ENCODE measurements at places on chromosomes 6 and 20.
A peak's percentile ranks its signal among the peaks of the same experiment; 100 is the strongest.

GRCh38 chr20:50918403-50918802, 12.8 kb downstream of the ADNP start:
- DNase-seq, result no peak

- no peak for DNase-seq
Measured at GRCh38 chr20:46706242-46706641, 3.2 kb upstream of the SLC2A10 start.

GRCh38 chr6:54244430-54244829, 63.8 kb upstream of the TINAG start:
- DNase-seq, result no peak

DNA sequence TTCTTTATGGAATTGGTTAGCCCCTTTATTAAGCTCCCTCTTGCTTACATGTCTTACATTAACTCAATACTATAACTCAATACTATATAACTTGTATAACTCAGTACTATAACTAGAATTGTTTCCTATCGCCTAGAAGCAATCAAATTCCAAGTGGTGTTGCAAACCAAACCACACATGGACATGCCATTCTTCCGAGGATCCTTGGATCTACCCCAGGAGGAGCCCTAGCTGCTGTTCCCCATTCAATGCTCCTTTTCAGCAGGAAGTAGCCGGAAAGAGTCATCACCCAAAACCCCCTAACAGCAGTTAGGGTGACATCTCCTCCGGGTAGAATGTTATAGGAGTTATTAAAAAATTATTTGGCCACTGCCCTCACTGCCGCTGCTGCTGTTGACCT, 40.5 kb downstream of the PLN start:
- DNase-seq, result no peak

- DNase-seq, result no peak
Measured at GRCh38 chr6:93059911-93060310, 359.4 kb downstream of the EPHA7 start.

- no peak for DNase-seq
Measured at GRCh38 chr6:38933426-38933825, 115.2 kb upstream of the GLP1R start.

DNA sequence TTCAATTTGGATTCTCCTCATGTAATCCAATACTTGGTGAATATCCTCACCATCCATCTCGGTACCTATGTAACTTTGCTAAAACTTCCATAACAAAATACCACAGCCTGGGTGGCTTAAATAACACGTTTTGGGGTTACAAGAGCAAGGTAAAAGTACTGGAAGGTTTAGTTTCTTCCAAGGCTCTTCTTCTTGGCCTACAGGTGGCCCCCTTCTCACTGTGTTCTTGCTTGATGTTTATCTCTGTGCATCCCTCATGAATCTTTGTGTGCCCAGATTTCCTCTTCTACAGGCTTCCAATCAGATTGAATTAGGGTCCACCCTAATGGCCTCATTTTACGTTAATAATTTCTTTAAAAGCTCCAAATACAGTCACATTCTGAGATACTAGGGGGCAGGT, 163.3 kb upstream of the HCRTR2 start:
- DNase-seq, result no peak

GRCh38 chr20:728256-728944, 39.9 kb downstream of the SLC52A3 start:
- peak; percentile 71 for DNase-seq

DNA sequence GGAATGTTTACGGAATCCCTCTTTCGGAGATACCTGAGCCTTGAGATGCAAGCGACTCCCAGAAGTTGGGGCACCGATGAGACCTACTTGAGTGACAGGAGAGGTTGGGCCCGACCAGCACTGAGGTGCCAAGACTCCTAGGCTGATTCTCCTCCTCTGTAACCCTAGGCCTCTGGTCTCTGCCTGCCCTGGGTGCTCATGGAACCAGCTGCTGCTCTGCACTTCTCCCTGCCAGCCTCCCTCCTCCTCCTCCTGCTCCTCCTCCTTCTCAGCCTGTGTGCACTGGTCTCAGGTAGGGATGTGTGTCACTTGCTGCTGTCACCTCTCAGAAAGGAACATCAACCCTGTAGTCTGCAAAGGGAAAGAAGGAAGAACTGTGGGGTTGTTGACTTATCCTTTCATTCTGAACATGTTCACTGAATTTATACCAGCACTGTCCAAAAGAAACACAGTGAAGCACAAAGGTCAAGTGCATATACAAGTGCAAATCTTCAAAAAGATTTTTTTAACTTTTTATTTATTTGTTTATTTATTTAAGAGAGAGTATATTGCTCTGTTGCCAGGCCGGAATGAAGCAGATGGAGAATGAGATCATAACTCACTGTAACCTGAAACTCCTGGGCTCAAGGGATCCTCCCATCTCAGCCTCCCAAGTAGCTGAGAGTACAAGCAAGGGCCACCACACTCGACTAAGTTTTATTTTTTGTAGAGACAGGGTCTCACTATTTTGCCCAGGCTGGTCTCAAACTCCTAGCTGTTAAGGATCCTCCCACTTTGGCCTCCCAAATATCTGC, 913 bp downstream of the BTN2A2 start:
- peak; percentile 26 for DNase-seq

DNA sequence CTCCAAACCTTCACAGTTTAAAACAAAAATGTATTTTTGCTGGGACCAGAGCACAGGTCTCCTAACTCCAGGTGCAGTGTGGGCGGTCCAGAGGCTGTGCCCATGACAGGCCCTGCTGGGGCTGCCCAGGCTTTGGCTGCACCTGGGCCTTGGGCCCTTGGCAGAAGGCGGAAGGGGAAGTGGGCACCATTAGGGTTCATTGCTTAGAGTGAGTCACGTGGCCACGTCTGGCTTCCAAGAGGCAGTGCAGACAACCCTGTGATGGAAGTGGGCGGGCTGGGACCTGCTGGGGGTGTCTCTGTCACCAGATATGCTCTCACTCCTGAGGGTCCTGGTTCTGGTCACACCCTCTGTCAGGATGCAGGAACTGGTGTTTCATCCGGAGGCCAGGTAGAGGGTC, 302.2 kb downstream of the QKI start:
- no peak for DNase-seq

DNA sequence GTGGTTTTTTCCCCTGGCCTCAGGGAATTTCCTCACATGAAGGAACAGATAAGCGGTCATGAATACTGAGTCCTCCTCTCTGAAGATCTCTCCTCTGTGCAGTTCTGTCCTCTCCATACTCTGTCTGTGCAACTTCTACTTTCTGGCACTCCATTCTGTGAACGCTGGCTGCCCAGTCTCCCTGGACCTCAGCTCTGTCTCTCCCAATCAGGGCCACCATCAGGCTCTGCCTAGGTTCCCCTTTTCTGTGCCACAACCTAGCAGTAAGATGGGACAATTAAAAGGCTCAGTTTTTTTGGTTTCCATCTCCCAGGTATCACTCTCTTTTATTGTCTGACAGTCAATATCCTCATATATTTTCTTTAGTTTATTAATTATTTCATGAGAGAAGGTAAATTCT, 4.8 kb upstream of the ADGB start:
- no peak for DNase-seq

DNA sequence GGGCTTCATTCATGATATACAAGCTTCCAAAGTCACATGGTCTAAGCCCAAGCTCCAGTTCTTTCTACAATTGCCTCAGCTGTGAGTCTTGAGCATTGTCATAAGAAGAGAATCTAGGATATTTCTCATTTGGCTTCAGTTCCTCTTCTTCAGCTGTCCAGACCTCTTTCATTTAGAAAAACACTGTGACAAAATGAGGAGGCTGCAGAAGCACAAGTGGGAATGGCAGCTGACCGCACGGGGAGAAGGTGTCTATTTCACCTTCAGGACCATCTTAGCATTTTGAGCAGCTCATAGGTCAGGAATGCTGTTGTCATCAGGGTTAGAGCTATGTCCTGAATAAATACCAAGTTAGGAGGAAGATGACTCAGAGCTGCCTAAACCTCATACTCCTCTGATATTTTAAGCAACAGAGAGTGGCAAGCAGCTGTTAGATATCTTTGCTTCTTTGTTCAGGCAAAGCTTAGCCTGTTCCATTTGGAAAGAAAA, 390.1 kb upstream of the CITED2 start:
- DNase-seq, result peak; percentile 11

DNA sequence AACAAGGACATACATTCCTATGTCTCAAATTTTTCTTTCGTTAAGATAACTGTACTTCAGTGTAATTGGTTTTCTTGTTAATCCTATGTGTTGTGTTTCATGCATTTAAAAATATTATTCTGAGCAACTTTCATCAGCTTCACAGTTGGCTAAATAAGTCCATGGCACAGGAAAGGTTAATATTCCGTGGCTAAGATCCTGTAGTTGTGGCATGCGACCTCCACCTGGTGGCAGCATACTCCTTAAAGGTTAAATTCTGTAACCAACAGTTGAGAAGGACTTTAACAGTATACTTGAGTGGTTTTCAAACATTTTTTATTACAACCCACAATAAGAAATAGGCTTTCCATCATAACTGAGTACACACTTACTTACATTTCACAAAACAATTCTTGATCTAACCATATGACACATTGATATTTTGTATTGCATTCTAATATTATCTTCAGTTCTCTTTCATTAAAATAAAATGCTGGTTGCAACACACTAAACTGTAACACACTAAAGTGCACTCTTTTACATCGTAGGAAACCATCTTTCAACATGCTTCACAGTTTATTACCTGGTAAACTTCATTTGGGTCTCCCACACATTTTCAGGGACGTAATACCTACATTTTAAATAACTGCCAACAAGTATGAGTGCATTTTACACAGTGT, 118.3 kb downstream of the SLX4IP start:
- DNase-seq, result peak; percentile 53

GRCh38 chr6:130376936-130377335, 11.1 kb downstream of the TMEM200A start:
- no peak for DNase-seq

DNA sequence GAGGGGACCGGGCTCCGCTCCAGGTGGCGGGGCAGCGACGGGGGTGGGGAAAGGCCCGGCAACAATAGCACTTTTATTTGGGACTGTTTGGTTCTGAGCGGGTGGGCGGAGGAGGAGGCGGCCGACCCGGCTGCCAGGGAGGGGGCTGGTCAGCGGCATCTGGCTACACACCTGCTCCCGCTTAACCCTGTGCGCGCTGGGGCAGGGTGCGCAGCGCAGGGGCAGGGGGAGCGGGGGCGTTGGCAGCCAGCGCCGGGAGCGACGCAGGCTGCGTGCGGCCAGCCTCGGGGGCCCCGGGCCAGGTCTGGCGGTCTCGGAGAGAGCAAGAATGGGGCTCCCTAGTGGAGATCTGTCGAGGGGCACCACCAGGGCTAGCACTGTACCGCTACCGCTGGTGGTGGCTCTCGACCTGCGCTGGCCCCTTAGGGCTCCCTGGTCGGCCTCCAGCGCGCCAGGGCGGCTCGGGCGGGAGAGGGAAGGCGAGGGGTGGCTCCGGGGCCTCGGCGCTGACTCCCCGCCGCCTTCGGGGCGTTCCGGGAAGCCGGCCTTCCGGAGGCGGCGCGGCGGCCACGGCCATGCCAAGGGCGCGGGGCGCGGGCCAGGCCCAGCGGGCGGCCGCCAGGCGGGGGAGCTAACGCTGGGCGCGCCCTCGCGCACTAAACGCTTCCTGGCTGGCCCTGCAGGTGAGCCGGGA, 92.4 kb downstream of the NCR2 start:
- peak; percentile 31 for DNase-seq

DNA sequence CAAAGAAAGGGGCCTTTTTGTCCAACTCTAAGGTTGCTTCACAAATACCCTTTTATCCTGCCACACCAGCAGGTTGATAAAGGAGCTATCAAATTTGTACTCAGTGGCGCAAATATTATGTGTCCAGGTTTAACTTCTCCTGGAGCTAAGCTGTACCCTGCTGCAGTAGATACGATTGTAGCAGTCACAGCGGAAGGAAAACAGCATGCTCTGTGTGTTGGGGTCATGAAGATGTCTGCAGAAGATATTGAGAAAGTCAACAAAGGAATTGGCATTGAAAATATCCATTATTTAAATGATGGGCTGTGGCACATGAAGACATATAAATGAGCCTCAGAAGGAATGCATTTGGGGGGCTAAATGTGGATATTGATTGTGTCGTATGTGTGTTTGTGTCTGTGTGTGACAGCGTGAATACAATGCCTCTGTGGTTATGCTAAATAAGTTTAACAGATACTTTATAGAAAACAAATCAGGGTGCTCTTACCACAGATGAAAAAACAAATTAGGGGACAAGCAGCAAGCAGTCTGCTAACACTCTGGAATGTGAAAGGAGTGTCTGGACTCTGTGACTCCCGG, 33.6 kb downstream of the HM13 start:
- no peak for DNase-seq

GRCh38 chr20:60966766-60967165, 285.3 kb upstream of the CDH4 start:
- DNase-seq, result no peak

DNA sequence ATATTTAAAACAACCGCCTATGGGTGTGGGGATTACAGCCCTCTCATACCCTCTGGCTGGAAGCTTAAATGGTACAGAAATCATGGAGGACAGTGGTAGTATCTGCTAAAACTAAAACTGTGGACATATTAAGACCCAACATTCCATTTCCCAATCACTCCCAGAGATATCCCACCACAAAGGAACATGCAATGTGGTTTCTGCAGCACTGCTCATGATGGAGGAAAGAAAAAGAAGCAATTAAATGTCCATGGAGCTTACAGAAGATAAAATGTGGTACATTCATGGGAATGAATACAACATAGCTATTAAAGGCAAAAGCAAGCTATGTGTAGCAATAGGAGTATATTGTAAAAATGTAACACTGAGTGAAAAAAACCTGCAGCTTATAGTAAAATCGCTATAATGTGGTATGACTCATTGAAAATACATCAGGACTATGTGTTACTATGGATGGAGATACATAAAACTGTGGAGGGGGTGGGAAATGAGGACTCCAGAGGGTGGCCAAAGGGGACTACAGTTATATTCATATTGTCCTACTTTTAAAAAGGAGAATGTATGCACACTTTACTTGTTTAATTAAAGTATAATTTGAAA, 22.9 kb upstream of the NNAT start:
- no peak for DNase-seq

- no peak for DNase-seq
Measured at GRCh38 chr20:56171087-56172012, 77.2 kb upstream of the MC3R start.

GRCh38 chr6:79599725-79600259, 31.3 kb upstream of the SH3BGRL2 start:
- no peak for DNase-seq

DNA sequence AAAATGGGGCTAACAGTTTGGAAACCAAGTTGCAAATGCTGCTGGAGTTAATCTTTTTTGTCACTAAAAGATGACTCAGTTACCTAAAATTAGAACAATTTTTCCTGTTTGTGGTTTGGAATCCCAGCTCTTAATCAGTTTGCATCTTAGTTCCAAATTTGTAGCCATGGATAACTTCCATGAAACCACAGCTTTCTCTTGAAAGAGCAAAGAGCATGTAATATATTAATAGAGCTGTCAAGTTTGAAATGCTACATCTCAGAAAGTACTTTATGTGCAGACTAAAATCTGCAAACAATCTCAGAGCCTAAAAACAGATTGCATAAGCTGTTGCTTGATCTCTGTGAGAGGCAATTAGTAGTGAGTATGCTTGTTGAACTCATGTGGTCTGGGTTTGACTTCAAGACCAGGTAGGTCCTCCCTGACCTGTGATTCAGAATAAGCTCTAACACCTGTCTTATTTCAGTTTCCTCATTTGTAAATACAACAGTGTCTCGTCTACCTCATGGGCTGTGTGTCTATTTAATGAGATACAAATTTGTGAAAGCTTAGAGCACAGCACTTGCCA, 23.5 kb downstream of the DHX35 start:
- DNase-seq, result no peak

All from stimulated activated naive CD8-positive, alpha-beta T cell treated with anti-CD3 and anti-CD28 coated beads, Interleukin-15, Interleukin-2, amounts not matched to agents 100 U/mL and 50 U/mL, for 24 hours (primary cell).